AG09309 (cell line): ENCODE measurements at places on chromosomes 11 and 22.

DNA sequence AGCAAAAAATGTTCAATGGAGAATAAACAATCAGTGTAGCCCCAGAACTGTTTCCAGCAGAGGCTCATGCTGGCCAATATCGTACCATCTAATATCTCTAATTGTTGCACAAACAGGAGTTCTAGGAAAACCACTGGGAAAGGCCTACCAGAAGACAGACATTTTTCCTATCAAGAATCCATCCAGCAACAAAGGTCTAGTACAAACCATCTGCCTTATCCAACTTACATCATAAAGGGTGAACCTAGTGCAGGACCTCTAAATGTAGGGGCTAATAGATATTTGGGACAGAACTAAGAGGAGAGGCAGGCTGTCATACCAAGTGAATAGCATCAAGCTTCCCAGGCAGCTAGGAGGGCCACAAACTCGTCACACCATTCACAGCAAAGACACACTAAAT is 18.7 kb downstream of the PAX6 start:
- DNase-seq, result no peak

GRCh38 chr22:46942799-46943785 is 180.6 kb downstream of the TBC1D22A start:
- no peak for DNase-seq

DNA sequence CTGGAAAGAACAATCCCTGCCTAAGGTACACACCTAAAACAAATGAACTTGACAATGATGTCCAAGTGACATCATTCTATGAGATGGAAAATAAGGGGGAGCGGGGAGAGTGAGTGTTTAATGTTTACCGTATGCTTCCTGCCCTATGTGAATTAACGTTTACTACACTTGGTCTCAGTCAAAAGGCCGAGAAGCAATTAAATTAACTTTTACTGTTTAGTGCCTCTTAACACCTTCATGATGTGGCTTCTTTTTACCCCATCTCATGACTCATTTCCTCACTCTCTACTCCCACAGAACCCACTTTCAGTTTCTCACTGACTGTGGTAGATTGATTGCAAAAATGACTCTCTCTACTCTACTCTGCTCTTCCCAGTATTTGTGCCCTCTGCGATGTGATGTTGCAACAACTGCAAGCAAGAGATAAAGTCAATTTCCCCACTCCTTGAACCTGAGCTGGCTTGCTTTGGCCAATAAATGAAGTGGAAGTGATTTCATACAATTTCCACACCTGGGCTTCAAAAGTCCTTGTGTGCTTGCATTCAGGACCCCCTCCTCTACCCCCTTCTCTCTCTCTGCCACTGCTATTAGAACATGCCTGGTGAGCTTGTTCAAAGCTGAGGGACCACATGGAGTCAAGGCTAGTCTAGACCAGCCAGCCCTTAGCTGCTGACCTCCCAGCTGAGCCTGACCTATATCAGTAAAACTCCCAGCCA is 11.6 kb upstream of the ALKBH3 start:
- DNase-seq, result peak; percentile 70

GRCh38 chr11:129814244-129815014 is 1.2 kb upstream of the TMEM45B start:
- DNase-seq, result no peak

DNA sequence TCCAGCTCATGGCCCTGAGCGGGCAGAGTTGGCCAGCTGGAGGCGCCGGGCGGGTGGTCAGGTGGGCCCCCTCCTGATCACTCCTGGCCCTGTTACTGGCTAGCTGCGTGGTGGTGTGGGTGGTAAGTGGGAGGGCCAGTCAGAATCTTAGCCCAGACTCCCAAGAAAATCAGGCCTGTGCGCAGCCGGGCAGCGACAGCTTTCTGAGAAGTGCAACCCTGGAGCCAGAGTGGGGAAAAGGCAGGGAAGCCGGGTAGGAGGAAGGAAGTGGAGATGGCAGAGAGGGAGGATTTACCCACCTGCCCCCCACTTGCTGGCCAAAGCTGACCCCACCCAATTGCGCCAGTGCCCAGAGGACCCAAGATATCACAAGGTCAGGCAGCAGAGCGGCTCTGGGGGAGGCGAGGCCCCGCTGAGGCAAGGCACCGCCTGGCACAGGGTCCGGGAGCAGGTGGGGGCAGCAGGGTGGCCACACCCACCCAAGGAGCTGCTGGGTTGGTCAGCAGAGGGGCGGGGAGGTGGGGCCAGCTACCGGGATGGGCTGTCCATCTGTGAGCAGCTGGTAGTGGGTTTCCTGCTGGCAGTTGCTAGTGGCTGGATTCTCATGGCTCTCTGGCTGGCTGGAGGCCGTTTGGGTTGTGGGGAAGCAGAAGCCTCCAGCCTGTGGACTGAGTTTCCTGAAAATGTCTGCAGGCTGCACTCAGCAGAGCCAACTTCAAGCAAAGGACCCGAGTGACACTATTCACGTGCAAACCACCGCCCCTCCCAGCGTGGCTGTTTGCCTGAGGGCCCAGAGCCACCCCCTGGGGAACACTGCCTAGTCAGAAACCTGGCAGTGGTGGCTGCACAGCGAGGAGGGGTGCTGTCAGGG is 196.4 kb downstream of the IGLL1 start:
- DNase-seq, result no peak

GRCh38 chr11:27485930-27486773 is 13.6 kb upstream of the LGR4 start:
- no peak for DNase-seq

- no peak for DNase-seq
Observed at GRCh38 chr22:45087802-45088201, 75.9 kb upstream of the NUP50 start.

DNA sequence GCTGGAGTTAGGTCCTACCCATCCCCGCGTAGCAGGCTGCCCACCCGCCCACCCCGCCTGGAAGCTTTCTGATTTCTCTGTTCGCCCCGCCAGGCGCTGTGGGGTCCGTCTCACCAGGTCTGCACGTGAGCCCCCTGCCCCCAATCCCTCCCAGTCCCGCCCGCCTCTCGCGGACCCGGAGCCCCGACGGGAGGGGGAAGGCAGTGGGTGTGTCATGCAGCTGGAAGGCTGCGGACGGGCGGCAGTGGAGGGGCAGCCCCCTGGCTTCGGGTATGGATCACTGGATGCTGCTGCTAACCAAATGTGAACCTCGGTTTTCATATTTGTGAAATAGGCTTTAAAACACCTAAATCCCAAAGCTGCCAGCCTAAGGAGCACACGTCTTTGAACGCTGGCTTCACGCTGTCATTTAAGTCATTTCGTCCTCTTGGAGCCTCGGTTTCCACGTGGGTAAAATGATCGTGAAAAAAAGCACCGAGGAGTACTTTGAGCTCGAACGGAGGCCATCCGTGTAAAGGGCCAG is 568 bp upstream of the BIK start:
- no peak for DNase-seq

GRCh38 chr11:93614173-93614722 is 47.2 kb upstream of the CEP295 start:
- no peak for DNase-seq

- no peak for DNase-seq
Observed at GRCh38 chr11:64165481-64165841, 452 bp downstream of the MACROD1 start.

DNA sequence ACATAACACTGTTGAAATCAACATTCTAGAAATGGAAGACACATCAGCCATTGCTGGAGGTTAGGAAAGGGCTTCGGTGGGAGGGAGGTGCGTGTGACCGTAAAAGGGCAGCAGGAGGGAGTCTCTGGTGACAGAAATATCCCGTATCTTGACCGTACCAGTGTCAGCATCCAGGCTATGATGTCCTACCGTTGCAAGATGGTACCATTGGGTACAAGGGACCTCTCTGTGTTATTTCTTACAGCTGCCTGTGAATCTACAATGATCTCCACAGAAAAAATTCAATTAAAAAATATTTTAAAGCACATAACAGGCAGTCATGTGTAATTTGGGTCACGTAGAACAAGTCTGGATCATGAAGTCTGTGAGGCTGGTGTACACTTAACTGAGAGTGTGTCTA is 27.4 kb upstream of the SEPTIN5 start:
- no peak for DNase-seq

DNA sequence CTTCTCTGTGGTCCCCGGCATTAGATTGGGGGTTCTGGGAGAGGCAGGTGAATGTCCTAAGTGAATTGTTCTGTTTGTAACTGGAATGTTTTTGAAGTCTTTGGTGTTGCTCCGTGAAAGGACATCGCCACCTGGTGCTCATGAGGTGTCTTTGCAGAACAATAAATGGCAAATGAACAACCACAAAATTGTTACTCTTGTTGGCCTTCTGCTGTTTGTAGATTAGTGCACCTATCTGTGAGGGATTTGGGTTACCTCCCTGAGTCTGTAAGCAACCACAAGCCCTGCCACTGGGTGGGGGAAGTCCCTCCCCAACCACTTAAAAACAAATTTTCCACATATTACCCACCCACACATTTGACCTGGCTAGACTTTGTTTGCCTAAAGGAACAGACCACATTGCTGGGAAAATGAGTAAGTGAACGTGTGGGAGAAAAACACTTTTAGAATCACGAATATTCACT is 4.7 kb downstream of the MPEG1 start:
- peak; percentile 39 for DNase-seq

DNA sequence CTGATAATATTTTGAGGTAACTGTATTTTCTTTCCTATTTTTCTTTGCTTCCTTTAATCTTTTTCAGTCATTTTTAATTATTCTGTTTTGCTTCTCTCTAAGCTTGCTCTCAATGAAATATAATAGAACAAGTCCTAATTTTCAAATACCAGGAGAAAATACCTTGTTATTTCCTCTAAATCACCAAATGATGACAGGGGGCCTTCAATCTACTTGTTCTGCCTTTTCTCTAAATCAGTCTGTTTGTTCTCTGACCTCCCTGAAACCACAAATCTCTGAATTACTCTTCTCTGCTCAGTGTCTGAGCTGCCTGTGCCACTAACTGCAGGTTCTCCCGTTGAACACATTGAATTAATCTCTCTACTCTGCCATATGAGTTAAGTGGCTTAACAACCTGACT is 286.2 kb downstream of the C11orf87 start:
- no peak for DNase-seq

DNA sequence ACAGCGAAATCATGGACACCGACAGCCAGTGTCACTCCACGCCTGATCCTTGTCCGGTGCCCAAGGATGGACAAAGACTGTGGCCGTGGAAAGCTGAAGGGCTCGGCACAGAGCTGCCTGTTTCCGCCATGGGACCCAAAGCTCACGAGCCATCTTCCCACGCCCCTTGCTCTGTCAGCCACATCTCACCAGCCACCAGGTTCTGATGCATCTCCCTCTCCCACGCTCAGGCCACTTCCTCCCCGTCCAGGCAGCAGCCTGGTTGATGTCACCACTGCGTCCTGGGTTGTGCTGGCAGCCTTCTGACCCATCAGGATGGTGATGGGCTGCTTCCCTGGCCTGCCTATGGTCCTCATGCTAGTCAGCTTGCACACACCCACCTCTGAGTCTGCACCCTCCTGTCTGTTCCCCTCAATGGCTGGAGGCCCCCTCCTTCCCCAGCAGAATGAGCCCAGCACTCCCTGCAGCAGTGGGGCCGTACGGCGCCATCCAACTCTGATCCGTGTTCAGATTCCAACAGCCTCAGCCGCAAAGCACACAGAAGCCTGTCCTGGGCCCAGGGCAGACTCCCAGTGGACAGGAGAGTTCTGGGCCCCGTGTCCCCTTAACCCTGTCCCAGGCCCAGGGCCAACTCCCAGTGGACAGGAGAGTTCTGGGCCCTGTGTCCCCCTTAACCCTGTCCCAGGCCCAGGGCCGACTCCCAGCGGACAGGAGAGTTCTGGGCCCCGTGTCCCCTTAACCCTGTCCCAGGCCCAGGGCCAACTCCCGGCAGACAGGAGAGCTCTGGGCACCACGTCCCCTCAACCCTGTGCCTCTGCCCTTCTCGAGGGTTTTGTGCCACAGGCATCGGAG is 259.5 kb downstream of the BRD1 start:
- no peak for DNase-seq

GRCh38 chr11:100575860-100576717 is 111.0 kb upstream of the ARHGAP42 start:
- peak; percentile 34 for DNase-seq

DNA sequence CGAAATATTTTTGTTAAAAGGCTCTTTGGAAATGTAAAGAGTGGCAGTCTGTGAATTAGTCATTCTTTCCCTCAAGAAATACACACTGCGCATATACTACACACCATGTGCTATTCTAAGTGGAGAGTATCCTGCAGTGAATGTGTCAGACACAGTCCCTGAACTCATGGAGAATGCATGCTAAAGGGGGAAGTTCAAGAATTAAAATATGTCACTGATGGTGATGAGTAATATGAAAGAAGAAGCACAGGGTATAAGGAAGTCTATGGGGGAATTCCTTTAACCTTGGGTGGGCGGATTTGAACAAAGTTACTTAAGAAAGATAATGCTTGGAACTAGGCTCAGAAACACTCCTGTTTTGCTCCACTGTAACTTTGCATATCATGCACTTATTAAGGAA is 153.0 kb downstream of the LRRC4C start:
- DNase-seq, result no peak

DNA sequence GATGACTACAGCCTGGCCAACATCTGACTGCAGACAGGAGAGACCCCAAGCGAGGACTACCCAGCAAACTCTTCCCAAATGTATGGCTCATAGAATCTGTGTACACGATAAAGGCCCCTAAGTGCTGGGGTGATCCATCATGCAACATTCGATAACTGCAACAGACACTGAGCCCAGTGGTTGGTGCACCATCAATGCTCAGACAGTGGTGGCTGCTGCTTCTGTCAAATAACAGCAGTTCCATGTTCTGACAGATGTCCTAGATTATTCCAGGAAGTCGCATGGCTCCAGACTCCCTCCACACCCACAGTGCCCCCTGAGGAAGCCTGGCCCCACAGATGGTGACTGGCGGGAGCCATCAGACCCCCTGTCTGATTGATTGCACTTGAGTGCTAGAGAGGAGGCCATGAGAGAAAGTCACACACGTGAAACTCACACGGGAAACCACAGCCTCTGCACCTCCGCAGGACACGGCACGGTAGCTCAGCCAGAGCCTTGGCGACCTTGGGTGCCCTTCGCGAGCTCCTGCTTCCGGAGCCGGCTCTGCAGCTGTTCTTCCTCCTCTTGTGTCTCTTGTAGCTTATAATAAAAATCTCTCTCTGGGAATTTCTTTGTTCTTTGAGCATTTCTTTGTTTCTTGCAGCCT is 1155.9 kb downstream of the TBC1D22A start:
- DNase-seq, result no peak

- no peak for DNase-seq
Observed at GRCh38 chr22:44529827-44530523, 31.9 kb upstream of the RTL6 start.

DNA sequence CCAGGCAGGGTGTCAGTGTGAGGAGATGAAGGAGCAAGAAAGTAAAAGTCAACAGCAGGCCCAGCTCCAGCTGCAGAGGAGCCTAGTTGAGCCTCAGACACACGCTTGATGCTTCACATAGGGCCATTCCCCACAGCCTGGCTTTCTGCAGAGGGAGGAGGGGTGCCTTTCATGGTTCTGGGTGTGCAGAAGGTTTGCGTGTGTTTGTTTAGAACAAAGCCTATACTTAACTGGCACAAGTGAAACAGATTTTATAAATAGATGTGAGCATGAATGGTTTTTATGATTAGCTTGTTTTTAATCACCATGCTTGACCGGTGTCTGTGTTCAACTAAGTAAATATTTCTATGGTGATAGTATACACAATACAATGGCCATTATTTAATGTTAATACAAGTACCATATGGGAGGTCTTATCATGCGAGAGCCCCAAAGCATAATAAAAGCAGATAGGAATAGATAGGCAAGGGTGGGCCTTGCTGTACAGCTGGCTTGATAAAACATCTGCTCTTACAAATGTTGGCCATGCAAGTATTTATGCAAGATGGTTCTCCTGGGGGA is 290.2 kb downstream of the ETS1 start:
- no peak for DNase-seq
